ENCODE measurements at places on chromosomes 5 and 9.

DNA sequence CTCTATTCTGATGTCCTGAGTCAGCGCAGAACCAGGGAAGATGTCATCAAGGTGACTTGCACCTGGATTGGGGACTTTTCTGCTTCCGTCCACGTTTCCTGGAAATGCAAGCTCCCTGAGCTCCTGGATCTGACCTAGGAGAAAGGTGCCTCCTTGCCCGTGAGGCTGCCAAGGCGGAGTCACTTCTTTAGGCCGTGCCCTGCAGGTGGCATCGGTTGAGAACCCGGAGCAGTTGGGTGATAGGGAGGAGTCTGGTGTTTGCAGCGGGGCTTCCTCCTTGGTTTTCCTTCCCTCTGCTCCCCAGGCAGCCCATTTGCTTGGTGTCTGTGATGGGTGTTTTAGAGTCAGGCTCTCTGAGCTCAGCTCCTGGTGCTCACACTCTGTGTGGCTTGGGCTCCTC, 15.2 kb downstream of the NANS start:
- no peak for DNase-seq

GRCh38 chr9:85960688-85961093, 19.7 kb downstream of the NAA35 start:
- no peak for DNase-seq

DNA sequence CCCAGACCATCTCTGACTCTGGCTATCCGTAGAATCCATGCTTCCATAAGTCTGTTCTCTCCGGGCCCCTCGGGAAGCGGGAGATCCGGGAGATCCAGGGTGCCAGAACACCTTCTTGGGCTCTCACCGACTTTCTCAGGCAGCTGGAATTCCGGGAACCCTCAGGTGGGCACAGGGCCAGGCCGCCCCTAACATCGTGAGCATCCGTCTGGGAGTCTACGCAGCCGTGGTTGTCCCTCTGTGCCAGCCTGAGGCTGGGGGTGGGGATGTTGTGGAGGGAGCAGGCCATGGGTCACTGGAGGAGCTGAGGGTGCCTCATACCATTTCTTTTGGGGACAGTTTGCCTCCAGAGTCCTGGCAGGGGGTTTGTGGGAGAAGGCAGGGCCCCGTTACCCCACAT, 92.3 kb upstream of the COL5A1 start:
- no peak for DNase-seq

GRCh38 chr5:39178171-39178570, 41.2 kb downstream of the FYB1 start:
- no peak for DNase-seq

DNA sequence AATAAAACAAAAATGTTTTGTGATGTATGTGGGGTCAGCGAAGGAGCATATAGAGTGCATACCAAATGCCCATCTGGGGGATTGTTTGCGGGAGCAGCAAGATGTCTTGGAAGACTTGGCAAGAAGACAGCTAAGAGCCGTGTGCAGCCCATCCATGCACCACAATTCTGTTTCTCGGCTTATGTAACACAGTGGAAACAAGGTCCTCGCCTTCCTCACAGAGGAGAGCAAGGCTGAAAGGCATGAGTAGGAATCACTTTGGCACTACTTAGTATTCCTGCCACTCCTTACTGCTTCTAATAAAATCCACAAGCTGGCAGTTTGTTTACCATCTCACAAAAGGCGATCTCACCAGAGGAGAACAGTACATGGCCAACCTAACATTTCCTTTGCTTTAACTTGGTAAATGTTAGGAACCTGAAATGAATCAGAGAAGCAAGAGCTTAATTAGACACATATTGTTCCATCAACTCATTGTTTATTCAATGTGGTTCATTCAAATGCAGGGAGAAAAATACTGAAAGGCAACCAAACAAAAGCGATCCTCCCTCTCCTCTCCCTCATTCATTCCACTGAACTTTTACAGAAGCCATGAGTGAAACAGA, 648.1 kb downstream of the ACTL7B start:
- DNase-seq, result no peak

DNA sequence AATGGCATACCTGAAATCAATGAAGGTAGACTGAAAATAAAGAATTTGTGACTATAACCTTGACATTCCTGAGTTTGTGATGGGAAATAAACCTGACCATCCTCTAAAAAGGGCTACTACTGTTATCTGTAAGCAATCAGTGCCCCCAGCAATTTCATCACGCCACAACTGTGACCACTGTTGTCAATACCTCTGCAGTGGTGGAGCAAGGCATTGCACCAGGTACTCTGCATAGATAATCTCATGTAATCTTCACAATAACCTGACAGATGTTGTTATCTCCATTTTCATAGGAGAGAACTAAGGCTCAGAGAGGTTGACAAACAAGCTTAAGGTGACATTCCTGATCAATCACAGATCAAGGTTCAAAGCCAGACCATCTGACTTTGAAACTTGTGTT, 38.5 kb upstream of the FRRS1L start:
- no peak for DNase-seq

- no peak for DNase-seq
Measured at GRCh38 chr5:161600156-161600555, 53.6 kb upstream of the GABRB2 start.

DNA sequence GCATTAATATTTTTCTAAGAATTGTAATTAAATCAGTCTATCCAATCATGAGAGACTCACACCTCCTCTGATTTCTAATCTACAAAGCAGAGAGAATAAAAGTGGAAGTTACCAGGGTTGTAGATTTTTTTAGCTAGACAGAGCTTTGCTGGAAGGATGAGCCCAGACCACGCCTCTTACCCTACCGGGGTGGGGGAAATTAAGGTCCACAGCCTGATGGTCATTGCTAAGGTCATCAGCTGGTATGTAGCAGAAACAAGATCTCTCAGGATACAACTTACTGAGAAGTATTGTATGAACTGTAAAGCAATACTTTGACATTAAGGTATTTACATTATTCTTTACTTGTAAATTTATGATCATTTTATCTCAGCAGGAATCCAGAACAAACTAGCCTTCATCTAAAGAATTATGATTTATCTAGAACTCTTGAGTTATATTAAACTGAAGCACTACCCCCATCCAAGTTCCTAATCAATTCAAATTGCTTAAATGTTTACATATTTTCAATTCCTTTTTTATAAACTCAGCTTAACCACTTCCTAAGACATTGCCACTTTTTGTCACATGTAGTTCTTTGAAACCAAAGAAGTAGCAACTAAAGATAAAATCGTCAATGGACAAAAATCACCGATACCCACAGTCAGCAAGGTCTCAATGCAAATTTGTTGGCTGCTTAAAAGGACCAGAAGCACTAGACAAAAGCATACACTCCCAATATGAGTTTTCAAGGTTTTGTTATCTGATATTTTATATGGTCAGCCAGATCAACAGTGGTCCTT, 225.8 kb upstream of the DAPK1 start:
- DNase-seq, result no peak

- DNase-seq, result peak; percentile 49
Measured at GRCh38 chr9:101387871-101388506, 3.2 kb upstream of the BAAT start.

- no peak for DNase-seq
Measured at GRCh38 chr5:168209997-168210396, 81.4 kb upstream of the WWC1 start.

DNA sequence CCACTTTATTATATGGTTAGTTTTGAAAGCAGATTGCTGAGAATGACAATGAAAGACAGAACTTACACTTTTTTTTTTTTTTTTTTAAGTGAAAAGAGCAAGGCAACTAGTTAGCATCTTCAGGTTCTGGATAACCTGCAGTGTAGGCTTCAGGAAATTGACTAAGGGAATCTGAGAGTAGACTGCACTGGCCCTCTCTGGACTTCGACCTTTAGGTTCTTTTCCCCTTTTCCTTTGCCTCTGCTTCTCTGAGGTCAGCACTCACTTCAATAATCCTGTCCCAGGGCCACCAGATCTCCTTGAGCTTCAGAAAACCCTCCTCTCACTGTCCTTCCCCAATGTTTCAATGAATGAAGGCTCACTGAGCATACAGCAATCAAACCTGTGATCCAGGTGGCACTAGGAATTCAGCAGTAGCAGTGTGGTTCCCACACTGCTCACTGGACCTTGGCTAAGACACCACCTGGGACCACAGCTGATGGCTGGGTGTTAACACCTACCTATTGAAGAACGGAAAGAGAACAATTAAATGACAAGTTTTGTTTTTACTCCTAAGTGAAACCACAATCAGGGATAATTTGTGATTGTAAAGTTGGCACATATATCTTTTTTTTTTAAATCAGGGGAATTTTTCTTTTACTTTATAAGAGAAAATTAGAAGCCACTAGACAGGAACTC, 85.8 kb upstream of the IL6ST start:
- DNase-seq, result no peak

DNA sequence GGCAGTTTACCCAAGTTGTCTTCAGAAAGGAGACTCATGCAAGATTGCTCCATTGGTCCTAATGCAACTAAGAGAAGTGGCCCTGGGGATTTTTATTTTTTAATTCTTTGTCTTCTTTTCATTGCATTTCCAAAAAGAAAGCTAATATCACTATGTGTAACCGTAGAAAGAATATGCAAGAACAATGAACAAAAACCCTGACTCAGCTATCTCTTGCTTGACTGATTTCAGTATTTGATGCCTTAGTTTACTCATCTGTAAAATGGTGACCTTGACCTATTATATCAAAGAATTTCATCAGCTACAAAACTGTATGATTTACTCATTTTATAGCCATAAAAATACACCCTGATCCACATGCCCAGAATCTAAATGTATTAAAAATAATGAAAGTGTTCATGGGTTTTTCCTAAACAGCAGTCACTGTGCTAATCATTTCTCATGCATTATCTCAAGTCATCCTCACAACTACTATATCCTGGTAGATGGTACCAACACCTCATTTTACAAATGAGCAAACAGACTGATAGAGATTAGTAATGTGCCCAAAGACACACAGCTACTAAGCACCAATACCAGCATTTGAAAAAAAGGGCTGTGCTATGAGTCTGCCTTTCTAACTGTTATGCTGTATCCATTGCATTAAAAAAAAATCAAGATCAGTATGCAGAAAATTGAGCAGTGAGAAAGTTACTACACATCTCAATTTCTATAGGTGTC, 185.7 kb downstream of the MLLT3 start:
- DNase-seq, result no peak

- no peak for DNase-seq
Measured at GRCh38 chr5:125657936-125658335, 765.3 kb upstream of the GRAMD2B start.

DNA sequence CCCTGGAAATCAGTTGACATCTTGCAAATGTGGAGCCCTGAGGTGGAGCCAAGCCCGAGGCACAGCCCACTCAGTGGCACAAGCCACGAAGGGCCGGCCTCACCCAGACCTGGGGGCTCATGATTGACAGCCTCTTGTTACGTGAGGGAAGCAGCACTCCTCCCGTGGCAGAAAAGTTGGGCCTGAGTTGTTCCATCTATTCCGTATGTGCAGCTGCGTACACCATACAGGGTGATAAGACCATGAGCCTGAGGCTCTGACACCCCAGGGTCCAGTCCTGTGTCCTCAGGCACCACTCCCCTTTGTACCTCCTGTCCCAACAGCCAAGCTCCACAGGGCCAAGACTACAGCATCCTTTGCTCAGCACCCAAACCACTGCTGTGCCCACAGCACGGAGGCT, 1.9 kb upstream of the ORM2 start:
- DNase-seq, result no peak

DNA sequence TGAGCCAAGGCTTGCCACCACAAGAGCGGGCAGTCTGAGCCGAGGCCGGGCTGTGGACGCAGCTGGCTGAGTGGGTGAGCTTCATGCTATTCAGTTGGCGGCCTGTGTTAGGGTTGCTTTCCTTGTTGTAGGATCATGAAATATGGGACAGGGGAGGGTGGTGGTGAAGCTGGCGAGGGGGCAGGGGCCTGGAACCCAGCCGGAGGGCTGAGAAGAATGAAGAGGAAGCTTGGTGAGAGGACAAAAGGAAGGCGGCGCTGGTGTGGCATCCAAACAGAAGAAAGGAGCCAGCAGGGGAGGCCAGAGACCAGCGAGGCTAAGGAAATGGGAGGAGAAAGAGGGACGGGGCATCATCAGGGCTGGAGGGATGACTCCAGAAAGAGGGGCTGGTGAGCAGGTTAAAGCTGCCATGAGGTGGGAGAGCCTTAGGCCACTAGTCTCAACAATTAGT, 18.3 kb downstream of the RALGPS1 start:
- DNase-seq, result no peak

DNA sequence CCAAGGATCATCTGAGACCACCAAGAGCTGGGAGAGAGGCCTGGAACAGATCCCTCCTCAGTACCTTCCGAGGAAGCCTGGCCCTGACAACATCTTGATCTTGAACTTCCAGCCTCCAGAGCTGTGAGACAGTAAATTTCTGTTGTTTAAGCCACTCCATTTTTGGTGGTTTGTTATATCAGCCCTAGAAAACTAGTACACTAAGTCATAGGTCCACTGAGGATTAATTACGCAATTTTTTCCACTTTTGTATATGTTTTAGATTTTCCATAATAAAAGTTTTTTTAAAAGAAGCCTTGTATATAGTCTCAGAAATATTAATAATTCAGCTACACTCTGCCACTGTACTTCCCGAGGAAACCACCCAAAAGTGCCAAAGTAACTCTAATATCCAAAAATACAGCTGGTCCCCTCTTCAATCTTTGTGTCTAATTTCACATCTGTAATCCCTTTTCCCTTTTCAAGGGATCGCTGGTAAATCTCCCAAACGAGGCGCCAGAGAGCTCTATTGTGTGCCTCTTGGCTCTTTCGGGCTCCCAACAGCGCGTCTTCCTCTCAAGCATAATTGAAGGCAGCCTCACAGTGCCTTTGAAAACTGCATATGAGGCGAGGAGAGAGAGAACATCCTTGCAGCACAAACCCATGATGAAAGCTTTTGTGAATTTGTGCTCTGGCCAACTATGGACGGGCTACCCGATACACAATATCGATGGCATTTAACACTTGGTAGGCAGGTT, 32.7 kb downstream of the PRUNE2 start:
- no peak for DNase-seq

- DNase-seq, result peak; percentile 99
Measured at GRCh38 chr9:83980395-83981125, at the start of gene RMI1. TSS of gene RMI1 (plus strand) at chr9:83980805. CDS start at chr9:84000987, 20,182 bp downstream.

DNA sequence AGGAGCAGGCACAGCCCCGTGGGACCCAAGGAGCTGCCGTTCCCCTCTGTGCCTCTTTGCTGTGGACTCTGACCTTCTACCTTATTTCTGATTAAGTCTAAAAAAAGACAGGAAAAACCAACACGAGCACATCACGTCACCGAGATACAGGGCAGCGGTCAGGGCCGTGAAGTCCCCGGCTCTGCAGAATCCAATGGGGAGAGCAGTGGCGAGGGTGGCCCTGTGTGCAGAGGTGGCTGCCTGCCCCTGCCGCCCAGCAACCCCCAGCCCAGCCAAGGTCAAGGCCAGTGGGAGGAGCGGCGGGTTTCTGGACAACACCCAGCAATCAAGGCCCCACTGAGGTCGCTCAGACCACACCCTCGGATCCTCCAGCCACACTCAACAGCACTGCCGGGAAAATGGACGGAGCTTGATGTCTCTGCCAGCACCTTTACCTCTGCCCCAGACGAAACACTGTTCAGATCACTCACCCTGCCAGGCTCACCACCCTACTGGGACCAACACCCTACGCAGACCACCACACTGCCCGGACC, 32.7 kb upstream of the SLC9A3 start:
- no peak for DNase-seq
